ENCODE measurements at places on chromosomes 1 and 21.

DNA sequence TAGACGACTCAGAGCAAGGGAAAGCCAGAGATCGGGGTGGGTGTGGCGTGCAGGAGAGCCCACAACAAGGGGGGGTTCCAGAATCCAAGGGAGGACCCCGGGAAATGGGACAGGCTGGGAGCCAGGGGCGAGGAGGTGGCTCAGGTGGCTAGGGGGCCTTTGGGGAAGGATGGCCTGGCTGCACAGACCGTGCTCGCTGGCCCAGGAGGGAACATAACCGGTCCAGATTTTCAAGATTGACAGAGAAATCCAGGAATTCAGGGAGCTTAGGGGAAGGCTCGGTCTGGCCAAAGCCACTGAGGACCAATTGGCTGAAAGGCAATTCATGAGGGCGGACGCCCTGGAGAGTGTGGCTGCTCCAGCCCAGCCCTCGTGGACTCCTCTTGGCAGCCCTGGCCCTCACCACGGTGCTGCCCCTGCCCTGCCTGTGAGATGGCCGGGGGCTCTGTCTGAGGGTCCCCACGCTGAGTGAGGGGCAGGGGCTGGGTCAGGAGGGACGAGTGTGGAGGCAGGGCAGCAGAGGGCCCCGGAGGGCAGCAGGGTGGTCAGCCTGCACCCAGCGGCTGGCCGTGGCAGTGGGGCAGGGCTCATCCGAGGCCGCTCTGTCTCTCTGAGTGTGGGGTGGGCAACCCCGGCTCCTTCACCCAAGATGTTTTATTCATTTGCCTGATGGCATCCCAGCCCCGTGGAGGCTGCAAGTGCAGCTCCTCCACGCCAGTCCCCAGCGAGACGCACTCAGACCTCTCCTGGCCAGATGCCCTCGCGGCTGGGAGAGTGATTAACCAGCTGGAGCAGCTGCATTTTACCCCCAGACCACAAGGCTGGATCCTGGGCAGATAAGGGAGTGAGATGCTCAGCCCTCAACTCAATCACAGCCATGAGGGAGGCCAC, 5.6 kb upstream of the LRRC3 start:
- DNase-seq: peak; percentile 57

DNA sequence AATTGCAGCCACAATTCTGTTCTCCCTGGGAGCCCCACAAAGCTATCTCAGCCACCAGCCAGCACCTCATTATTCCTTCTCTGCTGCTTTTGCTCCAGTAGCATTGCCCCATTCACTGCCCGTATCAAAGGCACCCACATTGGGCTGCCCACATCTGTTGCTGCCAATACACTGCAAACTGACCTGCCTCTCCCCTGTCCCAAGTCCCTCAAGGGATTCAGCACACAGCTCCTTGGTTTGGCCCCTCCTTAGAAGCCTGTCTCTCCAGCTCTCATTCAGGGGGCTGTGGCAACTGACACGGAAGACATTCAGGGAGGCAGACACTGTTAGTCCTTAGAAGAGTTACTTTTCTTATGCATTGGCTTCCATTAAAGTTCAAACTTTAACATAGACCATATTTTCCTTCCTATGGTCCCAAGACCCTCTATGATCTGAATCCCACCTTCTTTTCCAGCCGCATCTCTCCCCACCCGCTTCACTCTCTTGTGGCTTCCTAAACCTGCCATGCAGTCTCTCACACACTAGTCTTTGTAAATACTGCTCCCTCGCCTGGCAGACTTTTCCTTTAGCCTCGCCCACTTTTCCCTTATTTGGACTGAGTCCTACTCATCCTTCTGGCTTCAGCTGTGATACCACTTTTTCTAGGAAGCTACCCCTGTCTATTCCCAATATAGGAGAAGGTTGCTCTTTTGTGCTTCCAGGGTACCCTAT, 19.3 kb upstream of the KLHDC8A start:
- DNase-seq: no peak

DNA sequence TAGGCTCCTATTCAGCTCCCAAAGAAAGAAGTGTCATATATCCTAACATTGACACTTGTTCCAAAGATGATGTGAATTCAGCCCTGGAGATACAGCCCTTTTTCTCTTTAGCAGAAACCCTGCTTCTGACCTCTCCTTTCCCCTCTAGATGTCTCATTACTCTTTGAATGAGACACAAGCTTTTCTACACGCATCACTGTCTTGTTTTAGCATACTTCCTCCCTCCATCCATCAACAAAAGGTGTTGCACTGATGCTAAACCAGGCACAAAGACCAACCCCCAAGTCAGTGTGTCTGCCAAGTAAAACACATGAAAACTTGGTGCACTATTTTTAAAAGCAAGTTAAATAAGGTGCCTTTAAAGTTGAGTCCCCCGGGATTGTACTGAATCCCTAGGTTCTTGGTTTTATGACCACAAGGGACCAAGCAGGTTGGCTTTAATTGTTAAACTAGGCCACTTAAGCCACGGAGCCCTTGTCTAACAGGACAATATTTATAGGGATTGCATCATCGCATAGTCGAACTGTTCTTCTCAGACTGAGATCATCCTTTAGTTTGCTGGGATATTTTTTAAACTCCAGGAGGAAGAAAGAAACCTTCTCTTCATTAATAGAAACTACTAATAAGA, 101.0 kb upstream of the GUCA2B start:
- DNase-seq: no peak

GRCh38 chr21:16667395-16667794, 845.4 kb upstream of the CXADR start:
- DNase-seq: no peak

GRCh38 chr1:90605070-90605469, 112.0 kb downstream of the BARHL2 start:
- DNase-seq: no peak

GRCh38 chr1:11748294-11749202, 12.6 kb downstream of the AGTRAP start:
- DNase-seq: no peak

GRCh38 chr21:36076878-36077655, 7.2 kb downstream of the CBR1 start:
- DNase-seq: no peak

- DNase-seq: no peak
These were observed 193.8 kb downstream of the LYPLAL1 start for GRCh38 chr1:219367496-219367895.

GRCh38 chr1:169108863-169109560, 2.5 kb downstream of the ATP1B1 start:
- no peak for DNase-seq

DNA sequence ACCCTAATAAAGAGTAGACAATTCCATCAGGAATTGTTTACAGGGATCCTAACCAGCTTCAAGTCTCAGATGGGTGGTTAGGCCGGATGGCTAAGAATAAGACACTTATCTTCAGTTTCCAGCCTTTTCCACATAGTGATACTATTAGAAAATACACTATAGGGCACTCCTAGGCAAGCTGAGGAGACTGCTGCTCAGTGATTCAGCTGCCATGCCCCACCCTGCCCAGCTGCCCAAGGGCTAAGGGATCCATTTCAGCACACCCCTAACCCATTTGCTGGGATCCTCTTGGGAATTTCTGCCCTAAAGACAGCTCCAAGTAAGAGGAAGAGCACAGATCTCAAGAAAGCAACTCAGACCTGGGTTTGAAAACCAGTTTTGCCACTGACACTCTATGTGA, 31.9 kb downstream of the PLPP3 start:
- no peak for DNase-seq

- DNase-seq: no peak
These were observed 19.7 kb downstream of the EXOC8 start for GRCh38 chr1:231318015-231318355.

DNA sequence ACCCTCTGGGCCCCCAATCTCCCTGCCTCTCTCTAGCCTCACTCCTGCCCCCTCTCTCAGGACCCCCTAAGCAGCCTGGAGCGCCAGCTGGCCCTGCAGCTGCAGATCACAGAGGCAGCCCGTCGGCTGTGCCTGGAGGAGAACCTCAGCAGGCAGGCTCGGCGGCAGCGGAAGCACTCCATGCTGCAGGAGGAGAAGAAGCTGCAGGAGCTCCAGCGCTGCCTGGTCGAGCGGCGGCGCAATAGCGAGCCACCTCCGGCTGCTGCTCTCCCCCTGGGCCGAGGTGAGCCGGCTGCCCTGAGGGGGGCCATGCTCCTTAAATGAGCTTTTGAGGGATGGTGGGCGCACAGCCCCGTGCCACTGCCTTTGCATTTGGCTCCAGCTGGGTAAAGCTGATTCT, 6.2 kb downstream of the INAVA start:
- no peak for DNase-seq

GRCh38 chr1:178055779-178056471, 38.0 kb upstream of the RASAL2 start:
- DNase-seq: no peak

GRCh38 chr1:63982201-63982600, 208.4 kb downstream of the ROR1 start:
- no peak for DNase-seq

- DNase-seq: no peak
These were observed 24.9 kb downstream of the HMCN1 start for GRCh38 chr1:185759061-185759460.

GRCh38 chr1:168121401-168122011, 15.2 kb downstream of the GPR161 start:
- DNase-seq: peak; percentile 81

DNA sequence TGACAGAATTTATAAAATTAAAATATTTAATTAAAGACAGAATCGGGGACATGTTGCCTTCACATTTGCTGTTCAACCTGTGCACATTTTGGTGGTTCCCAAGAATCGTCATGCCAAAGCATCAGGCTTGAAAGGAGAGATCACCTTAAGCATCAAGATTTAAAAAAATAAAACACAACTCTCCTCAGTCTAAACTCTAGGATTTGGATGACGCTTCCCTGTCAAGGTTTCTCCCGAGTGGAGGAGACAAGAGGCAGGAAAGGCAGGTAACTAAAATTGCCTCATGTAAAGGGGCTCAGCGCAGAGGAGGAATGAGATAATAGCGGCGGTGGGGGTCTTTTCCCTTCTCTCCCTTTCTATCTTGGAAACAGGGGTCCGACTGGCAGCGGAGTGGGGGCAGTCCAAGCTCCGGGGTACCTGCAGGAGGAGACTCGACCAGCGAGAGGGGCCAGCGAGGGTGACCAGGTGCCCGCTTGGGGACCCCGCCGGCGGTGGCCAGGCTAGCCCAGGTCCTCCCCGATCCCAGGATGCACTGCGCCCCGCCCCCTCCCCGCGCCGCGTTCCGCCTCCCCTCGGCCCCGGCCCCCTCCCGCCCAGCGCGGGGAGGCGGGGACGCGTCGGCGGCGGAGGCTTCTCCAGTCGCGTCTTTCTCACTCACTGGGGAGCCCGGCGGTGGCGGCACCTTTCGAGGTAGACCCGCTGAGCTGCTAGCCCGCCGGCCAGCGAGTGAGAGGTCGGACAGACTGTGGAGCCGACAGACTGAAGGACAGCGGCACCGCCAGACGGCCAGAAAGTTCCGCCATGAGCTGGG, at the start of gene FNBP1L:
Gene FNBP1L, plus strand, starts transcription at position 638 of the 811 bp plus-strand sequence. Its CDS starts 164 bp downstream, at position 802.
- DNase-seq: peak; percentile 80

- DNase-seq: no peak
These were observed 489 bp downstream of the CELSR2 start for GRCh38 chr1:109249654-109250401.

DNA sequence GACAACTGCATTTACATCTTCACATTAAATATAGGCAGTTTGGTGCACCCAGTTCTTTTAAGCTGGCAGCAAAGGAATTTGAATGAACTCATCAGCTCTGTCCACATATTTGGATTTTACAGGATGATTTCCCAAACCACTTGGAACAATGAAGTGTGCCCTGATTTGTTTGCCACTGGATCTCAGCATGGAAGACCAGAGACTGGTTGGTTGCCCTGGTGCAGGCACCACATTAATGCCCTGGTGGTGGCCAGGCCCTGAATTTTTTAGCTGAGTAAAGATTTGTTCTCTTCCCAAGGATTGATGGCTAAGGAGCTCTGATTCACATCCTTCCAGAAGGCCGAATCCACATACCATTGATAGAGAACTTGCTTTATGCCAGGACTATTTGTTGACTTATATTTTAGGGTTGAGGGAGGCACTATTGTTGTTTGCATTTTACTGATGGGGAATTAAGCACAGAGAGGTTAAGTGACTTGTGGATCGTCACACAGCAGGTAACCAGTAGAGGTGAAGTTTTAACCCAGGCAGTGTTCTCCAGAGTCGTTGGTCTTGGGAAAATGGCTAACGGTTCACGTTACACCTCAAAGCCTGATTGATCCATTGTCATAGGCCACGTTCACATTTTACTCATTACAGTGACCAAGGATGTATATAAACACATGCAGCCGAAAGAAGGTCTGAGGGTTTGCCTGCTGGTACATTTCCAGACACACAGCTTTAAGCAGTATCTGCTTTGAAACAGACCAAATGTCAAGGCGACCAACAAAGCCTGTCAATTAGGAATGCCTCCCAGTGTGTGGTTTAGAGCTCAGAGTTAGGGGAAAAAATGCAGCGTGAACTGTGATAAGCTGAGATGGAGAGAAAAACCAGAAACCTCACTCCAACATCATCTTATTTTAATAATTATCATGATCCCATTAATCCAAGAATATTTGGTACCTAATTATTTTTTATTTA, 50.7 kb downstream of the KAZN start:
- DNase-seq: no peak

- DNase-seq: no peak
These were observed 34.8 kb downstream of the C1orf198 start for GRCh38 chr1:230833511-230833910.

DNA sequence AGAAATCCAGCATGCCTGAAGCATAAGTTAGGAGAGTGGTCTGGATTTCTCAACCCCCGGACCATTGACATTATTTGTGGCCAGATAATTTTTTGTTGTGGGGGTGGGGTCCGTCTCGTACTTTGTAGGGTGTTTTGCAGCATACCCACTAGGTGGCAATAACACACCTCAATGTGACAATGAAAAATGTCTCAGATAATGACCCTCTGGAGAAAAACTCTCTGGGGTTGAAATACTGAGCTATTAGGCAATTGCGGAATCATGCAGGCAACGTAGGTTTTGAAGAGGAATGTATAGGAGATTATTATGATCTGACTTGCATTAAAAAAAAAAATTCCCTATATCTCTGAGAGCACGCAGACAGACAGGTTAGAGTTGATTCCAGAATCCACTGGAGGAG, 25.3 kb upstream of the RRP15 start:
- DNase-seq: no peak

DNA sequence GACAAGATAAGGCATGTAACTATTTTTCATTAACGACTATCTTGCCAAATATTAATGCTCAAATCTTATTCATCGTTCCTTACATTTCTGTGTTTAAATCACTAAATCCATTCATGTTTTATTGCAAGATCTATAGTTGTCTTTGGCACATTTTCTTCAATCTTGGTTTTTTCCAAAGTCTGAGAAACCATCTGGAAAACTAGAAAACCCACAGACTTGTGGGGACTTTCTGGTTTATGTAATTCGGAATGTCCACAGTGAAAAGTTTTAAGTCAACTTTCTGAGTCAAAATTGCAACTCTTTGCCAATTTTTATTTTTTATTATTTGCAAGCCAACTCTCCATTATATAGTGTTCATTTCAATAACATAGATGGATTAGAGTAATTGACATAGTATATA, 520.8 kb upstream of the ADAMTS5 start:
- no peak for DNase-seq

GRCh38 chr1:16196874-16197273, 15.6 kb downstream of the ARHGEF19 start:
- DNase-seq: no peak

- DNase-seq: no peak
These were observed 1.5 kb downstream of the EPRS1 start for GRCh38 chr1:220044678-220045355.

Measured in cardiac septum (tissue), 1 donor.